ENCODE measurements at places on chromosomes 3 and 15.

DNA sequence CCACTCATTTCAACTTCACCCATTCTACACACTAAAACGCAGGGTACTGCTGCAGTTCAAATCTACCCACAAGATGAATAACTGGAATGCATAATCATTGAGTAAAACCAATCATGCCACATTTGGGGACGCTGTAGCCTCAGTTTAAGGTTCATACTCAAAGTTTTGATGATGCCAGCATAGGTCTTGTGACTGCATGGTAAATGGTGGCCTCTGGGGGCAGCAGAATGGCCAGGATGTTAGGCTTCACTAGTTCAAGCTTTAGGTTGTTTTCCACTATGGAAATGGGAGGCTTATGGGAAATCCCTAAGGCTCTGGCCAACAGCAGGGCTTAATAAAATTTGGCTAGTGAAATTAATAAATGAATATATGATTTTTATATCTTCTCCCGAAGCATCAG, 104.3 kb upstream of the TSC22D2 start:
- no peak for DNase-seq

DNA sequence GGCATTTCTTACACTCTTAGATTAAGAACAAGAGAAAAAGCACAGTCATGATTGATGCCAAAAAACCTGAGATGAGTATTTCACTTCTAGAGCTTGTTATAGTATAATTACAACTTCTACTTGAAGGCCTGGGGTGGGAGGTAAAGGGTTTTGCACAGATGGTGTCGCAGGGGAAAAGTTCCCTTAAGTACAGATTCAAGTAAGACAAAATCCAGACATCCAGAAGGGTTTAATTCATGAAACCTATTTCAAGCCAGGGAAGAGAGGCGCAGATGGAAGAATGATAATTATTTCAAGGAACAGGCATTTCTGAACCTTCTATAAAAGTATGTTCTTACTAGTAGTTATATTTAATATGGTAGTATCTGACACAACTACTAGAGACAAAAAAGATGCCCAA, 70.6 kb downstream of the TM4SF4 start:
- no peak for DNase-seq

DNA sequence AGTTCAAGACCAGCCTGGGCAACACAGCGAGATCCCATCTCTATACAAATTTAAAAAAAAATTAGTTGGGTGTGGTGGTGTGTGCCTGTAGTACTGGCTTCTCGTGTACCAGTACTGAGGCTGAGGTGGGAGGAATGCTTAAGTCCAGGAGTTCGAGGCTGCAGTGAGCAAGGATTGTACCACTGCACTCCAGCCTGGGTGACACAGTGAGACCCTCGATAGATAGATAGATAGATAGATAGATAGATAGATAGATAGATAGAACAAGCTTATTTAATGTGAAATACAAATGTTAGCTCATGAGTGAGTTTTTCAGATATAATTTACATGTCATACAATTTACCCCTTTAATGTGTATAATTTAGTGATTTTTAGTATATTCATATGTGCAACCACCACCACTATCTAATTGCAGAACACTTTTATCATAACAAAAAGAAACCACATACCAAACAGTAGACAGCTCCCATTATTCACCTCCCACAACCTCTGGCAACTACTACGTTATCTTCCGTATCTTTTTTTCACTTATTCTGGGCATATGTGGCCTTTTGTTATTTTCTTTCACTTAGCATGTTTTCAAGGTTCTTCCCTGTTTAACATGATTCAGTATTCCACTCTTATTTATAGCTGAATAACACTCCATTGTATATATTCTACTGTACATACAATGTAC, 13.1 kb upstream of the PRRT3 start:
- no peak for DNase-seq

GRCh38 chr3:27905625-27906024, 183.5 kb upstream of the EOMES start:
- DNase-seq, result peak; percentile 78

DNA sequence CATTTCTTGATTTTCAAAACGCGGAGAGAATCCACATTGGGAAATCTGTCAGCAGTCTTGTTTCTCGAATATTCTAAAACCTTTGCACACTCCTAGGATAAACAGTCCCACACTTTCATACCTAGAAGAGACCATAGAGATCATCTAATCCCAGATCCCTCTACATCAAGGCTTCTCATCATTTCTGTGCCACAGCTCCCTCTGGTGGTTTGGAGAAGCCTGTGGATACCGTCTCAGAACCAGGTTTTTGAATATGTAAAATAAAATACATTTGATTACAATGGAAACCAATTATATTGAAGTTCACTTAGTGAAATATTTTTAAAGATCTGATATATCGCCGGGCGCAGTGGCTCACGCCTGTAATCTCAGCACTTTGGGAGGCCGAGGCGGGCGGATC, 211.9 kb upstream of the GOLGA6L4 start:
- no peak for DNase-seq

DNA sequence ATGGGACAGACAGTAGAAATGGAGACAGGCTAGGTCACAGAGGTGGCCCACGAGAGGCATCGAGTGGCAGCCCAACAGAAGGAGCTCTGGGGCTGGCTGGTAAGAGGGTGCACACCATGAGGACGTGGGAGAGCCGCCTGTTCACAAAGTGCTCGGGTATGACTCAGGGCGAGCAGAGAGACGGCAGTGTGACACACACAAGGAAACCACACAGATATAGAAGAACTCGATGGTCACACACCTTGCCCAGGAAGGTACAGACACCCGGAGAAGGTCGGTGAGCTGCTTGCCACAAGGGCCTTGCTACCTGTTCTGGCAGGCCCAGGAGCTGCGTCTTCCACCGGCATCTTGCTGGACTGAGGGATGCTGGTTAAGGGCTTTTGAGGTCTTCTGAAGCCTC, 50.2 kb downstream of the CA12 start:
- DNase-seq, result peak; percentile 17

DNA sequence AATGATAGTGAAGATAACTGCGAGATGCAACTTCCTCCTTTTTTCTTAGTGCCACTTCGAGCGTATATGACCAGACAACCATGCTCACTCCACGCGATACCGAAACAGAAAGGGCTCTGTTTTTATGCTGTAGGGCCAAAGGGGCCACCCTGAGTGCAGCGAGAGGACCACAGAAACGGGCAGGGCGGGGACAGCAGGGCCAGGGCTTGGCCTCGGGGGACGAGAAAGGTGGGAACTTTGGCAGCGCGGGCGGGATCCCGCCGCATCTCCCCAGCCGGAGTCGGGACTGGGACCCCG, 483 bp downstream of the VPS13C start:
- peak; percentile 44 for DNase-seq

- no peak for DNase-seq
Measured at GRCh38 chr3:179410999-179411398, 40.3 kb downstream of the GNB4 start.

GRCh38 chr3:49659756-49660155, 14.4 kb upstream of the APEH start:
- no peak for DNase-seq

DNA sequence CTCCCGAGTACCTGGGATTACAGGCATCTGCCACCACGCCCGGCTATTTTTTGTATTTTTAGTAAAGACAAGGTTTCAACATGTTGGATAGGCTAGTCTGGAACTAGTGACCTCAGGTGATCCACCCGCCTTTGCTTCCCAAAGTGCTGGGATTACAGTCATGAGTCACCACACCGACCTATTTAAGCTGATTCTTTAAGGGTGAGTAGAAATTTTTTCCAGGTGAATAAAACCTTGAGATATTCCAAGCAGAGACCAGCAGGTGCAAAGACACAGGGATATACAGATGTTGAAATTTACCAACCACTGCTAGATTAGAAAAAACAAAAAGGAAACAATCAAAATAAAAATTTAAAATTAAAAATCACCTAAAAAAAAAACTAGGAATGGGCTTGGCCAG, 74.4 kb upstream of the CHRNB4 start:
- DNase-seq, result no peak

GRCh38 chr3:6994081-6994668, 133.3 kb downstream of the GRM7 start:
- no peak for DNase-seq

- no peak for DNase-seq
Measured at GRCh38 chr3:143847787-143848631, at the start of gene SLC9A9. SLC9A9 (minus strand) TSS chr3:143848468; CDS start chr3:143848322, 146 bp downstream.

DNA sequence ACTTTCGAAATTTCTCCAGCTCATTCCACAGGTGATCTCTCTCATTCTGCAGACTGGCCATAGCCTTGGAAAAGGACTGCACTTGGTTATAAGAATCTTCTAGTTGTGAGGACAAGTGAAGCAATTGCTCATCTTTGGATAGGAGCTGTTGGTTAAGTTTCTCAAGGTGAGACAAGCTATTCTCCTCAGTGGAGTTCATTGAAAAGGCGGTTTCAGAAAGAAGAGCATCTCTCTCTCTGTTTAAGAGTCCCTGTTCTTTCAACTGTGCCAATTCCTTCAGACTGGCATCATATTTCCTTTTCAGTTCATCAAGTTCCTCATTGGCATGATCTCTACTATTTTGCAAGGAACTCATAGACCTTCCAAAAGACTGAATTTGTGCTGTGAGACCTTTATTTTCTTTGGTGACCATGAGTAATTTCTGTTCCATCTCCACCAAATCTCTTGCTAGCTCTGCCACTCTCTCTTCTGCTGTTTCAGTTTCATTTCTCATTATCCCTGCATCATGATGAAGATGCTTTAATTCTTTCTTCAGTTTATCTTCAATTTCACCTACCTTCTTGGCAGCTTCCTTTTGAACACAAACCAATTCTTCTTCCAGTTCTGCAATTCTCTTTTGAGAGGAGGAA, 30.2 kb upstream of the HCLS1 start:
- DNase-seq, result no peak

DNA sequence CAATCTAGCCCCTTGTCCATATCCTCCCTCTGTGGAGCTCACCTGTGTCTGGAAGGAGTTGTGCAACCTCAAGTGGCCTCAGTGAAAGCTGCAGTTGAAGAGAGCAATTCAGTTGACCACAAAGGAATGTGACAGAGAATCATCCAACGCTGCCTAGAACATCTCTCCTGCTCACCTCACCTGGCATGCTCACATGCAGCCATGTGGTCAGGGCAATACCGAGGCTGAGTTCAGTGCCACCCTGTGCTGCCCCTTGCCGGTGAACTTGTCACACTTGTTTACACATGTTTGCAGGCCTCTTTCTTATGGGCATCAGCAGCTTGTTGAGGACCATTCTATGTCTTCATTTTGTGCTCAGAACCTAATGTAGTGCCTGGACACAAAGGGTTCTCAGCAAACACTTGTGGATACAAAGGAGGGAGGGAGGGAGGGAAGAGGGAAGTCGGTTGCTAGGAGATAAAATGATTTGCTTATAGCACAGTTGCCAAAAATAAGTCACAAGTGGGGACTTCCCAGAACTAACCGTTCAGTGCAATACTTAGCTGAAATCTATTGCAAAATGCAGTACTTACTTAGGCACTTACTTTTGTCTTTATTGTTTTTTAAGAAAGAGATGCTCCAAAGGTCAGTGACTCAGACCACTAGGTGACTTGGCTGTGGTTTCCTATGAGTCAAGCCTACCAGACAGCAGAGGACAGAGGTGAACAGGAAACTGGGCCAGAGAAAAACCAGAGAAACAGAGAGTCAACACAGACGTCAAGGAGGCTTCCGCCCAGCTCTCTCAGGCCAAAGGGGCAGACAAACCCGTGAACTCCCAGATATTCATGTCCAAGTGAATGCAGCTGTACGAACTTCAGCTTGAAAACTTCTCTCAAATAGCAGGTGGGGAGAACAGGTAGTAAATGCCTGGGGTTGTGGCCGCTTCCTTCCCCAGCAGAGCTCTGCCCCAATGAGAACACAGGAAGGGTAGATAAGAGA, 227.8 kb upstream of the CTNNB1 start:
- DNase-seq, result peak; percentile 72

- DNase-seq, result no peak
Measured at GRCh38 chr15:49863431-49864224, 242.8 kb downstream of the DTWD1 start.

GRCh38 chr3:33624756-33625155, 93.3 kb downstream of the CLASP2 start:
- no peak for DNase-seq

GRCh38 chr15:31974855-31975829, 55.2 kb upstream of the CHRNA7 start:
- DNase-seq, result peak; percentile 18

DNA sequence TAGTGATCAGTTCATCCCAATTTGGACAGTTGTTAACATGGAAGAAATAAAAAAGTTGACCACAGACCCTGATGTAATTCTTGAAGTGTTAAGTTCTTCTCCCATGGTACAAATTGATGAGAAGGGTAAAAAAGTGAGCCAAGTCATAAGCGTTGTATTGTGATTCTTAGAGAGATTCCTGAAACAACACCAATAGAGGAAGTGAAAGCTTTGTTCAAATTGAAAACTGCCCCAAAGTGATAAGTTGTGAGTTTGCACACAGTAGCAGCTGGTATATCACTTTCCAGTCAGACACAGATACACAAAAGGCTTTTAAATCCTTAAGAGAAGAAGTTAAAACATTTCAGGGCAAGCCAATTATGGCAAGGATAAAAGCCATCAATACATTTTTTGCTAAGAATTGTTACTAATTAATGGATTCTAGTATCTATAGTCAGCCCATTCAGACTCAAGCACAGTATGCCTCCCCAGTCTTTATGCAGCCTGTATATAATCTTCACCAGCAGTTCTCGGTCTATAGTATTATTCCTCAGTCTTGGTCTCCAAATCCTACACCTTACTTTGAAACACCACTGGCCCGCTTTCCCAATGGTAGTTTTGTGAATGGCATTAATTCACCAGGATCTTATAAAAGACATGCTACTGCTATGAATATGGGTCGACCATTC, 38.2 kb downstream of the CDIN1 start:
- no peak for DNase-seq

- no peak for DNase-seq
Measured at GRCh38 chr3:127754411-127755304, 67.7 kb downstream of the MGLL start.

DNA sequence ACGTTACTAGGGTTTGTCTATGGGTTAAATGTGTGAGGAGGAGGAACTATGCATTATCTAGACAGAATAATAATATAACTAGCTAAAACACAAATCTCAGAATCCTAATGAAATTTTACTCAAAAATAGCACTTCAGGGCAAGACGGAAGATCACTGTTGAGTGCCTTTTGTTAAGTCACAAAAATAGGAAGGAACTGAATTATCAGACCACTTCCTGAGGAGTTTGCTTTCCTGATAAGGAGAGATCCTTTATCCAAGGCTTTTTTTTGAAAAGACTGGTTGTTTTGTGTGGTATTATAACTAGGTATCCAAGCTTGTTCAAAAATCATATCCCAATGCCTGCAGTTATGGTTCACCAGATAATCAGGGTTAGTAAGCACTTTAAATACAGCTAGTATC, 34.6 kb downstream of the NR2E3 start:
- no peak for DNase-seq

DNA sequence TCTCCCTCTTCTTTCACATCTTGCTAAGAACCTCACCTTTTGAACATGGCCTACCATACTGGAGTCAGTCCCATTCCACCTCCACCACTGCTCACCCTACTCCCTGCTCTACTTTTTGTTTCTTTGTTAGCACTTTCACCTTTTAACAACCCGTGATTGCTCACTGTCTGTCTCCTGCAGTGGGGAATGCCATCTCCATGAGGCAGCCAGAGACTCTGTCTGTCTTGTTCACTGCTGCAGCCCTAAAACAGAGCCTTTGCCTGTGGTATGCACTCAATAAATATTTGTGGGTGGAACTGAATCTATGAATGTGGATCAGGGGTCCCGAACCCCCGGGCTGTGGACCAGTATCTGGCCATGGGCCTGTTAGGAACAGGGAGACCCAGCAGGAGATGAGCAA, 16.5 kb upstream of the TLE3 start:
- no peak for DNase-seq

- no peak for DNase-seq
Measured at GRCh38 chr15:55766676-55767075, 23.7 kb upstream of the PRTG start.

Data from stimulated activated effector memory CD8-positive, alpha-beta T cell treated with anti-CD3 and anti-CD28 coated beads, Interleukin-12 subunit alpha, Interleukin-12 subunit beta, amount 100 ng/mL, for 72 hours (primary cell).